Kidney (tissue), 22 donors: ENCODE measurements at places on chromosomes 5 and 9. TPM values are rescaled to one million over a fixed set of nuclear protein-coding genes. Genes with fewer than 3 reads are reported as not detected.

GLRA1 gene
- not detected for total RNA-seq

DNA sequence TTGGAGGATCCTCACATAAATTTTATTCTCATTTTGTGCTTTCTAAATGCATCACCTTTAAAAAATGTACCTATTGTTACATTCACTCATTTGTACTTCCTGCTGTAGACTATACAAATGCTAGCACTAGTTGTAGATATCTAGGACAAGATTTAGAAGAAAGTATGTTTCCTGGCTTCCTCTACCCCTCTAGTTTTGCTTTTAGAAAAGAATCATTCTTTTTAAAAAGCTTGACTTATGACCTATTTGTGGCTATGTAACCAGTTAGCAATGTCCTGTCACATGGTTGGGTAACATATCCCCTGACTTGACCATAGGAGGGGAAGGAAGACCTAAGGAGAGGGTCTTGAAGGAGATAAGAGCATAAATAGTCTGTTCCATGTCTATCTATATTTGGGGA lies 13.3 kb downstream of the CAMK4 start:
- no peak for DNase-seq
- no peaks in the 10 kb centered on the region for H3K27me3 ChIP-seq
- H3K27ac ChIP-seq, result no peak overlapping the region
- H3K36me3 ChIP-seq, result no peaks in the 10 kb centered on the region
- H3K4me1 ChIP-seq, result no peaks in the 10 kb centered on the region

DNA sequence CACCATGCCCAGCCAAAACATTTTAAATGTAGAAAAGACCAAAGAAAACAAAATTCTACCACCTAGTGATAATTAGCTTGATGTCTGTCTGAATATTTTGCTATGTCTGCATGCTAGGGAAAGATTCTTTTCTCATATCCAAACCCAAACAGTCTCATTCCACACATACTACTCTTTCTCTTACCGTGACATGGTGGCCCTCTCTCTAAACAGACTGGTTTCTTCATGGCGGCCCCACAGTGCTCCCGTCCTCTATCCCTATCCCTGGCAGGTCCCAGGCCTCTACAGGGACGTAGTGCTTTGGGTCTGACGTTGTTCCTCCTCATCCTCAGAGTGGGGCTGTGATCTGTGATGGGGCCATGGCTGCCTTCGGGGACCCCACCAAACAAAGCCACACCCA lies 8.1 kb downstream of the CORO2A start:
- no peak for DNase-seq
- H3K4me1 ChIP-seq, result no peaks in the 10 kb centered on the region
- no peak overlapping the region for H3K27ac ChIP-seq
- no peak overlapping the region for H3K4me3 ChIP-seq
- no peaks in the 10 kb centered on the region for H3K36me3 ChIP-seq

SLC45A2 gene
- 0.22 TPM for total RNA-seq

PCA3 gene
- not detected for total RNA-seq
